B cell (primary cell): ENCODE measurements at places on chromosomes 7 and 10. TPM values are rescaled to one million over a fixed set of nuclear protein-coding genes. Genes with fewer than 3 reads are reported as not detected.

GRCh38 chr7:48244864-48245271 lies 73.6 kb downstream of the ABCA13 start:
- no peak for DNase-seq

GRCh38 chr10:60417901-60418300 lies 28.2 kb upstream of the ANK3 start:
- DNase-seq, result no peak

DNA sequence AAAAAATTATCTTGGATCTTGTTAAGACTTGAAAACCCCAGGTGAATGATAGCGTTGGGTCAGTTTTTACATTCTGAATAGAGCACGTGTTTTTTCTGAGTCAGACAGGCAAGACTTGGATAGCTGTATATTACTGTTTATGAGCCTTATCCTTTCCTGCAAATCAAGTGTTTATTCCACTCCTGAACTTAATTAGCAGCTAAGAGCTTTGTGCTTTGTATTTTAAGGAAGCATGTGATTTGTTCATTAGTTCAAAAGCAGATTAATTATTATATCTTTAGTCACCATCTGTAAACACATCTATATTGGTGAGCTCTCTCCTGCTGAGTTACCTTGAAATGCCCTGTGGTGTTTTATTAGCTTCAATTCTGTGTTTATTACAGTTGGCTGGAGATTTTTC lies 98.6 kb upstream of the PRPS1L1 start:
- DNase-seq, result no peak

GRCh38 chr7:92827464-92828120 lies 8.8 kb downstream of the CDK6 start:
- no peak for DNase-seq

DNA sequence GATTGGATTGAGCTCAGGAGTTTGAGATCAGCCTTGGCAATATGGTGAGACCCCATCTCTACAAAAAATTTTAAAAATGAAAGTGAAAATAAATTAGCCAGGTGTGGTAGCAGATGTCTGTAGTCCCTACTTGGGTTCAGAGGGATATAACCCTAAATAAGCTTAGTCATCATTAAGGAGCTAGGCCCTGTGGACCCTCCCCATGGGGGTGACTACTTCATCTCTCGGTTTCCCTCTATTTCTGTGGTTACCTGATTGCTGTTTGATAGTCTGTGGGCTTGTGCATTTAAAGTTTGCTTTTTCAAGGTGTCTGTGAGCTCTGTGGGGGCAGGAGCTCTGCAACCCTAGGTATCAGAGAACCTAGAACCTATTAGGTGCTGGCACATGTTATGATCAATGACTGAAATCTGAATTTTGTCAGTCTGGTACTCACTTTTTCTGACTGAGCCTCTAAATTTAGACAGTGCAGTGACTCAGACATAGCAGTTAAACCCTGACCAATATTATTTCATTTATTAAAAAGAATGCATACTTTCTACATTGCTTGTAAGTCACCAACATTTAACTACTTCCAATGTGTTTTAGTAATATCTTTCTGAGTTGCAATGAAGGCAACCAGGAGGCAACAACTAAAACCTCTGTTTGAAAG lies 8.1 kb upstream of the CUZD1 start:
- no peak for DNase-seq

DNA sequence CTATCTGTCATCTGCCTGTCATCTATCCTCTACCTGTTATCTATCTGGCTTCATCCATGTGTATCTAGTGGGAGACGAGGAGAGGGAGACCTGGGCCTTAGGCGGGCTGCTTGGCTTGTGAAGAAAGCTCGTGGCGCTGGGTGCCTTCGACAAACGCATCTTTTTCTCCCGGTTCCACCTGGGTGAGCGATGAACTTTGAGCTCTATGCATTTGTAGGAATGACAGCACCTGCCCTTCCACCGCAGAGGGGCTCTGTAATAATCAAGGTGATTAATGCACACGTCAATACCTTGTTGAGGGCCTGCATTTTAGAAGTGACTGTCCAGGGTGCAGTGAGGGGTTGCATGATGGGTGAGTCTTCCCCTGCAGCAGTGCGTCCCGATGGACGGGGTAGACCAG lies 2.6 kb upstream of the VIPR2 start:
- DNase-seq, result no peak

DNA sequence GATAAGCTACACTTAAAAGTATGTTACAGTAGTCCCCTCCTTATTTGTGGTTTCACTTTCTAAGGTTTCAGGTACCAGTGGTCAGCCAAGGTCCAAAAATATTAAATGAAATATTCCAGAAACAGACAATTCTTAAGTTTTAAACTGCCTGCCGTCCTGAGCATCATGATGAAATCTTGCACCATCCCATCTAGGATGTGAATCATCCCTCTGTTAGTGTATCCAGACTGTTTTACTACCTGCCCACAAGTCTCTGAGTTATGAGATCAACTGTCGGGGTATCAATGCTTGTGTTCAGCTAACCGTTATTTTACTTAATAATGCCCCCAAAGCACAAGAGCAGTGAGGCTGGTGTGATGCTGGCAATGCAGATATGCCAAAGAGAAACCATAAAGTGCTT lies 11.4 kb downstream of the KDM7A start:
- no peak for DNase-seq

- no peak for DNase-seq
Observed at GRCh38 chr7:80347173-80347572, 164.7 kb downstream of the GNAT3 start.

DNA sequence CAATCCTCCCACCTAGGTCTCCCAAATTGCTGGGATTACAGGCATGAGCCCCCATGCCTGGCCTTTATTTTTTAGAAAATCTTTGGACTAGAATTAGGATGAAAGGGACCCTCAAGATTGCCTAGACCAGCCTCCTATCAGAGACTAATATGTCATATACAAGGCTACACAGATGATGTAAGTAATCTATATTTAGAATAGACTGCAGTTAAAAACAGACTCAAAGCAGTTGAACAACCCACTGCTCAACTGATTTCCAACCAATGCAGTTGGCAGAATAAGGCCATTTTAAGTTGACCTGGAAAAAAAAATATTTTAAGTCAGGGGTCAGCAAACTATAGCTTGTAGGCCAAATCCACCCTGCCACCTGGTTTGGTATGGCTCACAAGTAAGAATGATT lies 27.7 kb downstream of the PSPH start:
- DNase-seq, result no peak

- DNase-seq, result no peak
Observed at GRCh38 chr7:85160223-85160622, 26.6 kb downstream of the SEMA3D start.

- no peak for DNase-seq
Observed at GRCh38 chr7:18555968-18556367, 60.4 kb downstream of the HDAC9 start.

DNA sequence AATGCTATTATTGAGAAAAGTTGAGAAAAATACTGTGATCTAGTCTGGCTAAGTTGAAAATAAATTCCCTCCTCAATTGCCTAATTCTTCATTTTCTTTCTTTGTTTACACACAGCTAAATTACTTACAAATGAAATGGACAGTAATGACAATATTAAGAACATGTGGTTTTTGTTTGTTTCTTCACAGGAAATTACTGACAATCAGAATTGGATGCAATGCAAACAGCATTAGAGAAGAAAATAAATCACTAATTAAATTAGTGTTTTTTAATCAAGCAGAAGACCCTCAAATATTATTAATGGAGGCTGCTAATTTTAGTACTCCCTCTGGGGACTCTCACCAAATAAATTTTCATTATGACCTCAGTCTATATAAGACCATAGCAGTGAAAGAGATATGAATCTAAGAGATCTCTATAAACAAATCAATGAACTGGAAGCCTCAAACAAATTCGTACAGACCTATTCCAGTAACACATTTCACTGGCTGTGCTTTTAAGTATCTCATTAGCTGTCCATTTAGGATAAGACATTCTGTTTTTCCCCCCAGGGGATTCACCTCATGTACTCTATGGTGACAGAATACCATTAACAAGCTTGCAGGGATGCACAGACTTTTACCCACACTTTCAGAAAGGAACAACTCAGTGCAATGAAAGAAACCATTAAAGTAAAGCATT lies 202.0 kb upstream of the DGKB start:
- DNase-seq, result no peak

- no peak for DNase-seq
Observed at GRCh38 chr7:114589436-114589835, 174.8 kb downstream of the FOXP2 start.

GRCh38 chr10:99850767-99851340 lies 68.4 kb downstream of the ABCC2 start:
- DNase-seq, result no peak

DNA sequence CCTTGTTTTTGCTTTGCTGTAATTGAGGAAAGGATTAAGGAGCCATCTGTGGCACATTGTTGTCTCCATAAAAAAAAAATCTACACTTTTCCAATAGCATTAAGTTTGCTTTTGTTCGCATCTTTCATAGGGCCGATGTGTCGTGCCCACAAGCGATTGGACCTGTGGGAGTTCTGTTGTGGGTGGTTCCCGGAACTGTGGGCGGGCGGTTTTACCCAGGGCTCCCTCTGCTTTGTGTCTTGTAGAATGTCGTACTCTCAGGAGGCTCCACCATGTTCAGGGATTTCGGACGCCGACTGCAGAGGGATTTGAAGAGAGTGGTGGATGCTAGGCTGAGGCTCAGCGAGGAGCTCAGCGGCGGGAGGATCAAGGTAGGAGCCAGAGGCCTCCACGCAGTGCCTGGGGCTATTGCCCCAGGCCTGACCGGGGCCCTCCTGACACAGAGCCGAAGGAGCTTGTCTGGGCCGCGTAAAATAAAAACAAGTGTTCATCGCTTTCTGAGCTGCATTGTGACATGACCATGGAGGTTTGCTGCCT lies 92.4 kb downstream of the ACTR3B start:
- no peak for DNase-seq

DNA sequence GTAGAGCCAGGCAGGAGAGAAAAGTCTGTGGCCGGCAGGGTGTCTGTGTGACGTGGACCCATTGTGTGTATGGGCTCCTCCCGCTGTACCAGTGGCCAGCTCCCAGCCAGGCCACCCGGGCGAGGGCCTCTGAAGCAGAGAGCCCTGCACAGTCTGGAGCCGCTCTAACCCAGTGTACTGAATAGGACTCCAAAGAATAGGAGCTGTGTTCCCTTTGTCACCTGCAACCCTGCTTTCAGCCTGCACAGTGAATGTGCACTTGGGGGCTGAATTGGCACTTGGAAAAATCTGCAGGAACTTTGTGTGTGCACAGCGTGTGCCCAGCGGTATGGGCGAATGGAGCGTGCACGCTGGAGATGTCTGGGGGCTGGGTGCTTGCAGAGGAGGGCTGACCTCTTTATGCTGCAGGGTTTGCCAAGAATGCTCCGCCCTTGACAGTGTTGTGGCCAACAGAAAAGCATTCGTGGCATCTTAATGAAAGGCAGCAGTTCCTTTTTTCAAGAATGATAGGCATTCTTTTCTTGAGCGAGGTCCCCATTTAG lies 216.2 kb downstream of the AUTS2 start:
- DNase-seq, result no peak

DNA sequence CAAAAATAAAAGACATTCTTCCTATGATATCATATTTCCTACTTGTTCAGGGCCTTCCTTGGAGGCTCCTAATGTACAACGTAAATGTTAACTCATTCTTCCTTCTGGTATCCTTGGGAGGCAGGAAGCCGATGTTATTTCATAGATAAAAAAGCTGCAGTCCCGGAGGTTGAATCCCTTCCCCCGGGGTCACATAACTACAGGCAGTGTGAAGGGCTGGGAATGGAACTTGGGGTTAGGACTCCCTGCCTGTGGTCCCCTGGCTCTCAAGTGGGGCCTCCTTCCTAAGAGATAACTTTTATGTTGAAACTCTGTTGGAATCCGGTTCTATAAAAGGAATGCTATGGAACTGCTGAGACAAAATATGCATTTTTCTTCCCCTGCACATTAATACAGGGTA lies 14.9 kb upstream of the CCDC3 start:
- no peak for DNase-seq

DNA sequence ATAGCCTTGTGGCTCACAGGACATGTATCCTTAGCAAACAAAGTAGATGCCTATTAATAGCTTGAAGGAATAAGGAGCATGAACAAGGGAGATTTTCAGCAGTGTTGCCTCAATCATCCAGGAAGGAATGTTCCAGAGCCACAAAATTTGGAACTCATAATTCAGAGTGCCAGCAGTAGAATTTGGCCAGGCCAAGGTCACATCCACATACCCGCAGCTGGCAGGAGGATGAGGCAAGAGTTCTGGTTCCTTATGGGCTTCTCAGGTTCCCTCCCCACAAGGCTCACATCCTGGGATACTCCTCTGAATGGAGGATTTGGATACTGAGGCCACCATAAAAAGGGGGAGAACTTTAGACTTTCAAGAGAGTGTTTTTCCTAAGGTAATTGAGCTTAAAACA lies 45.8 kb downstream of the SUFU start:
- DNase-seq, result no peak

- no peak for DNase-seq
Observed at GRCh38 chr10:17175551-17175950, 25.9 kb downstream of the TRDMT1 start.

- no peak for DNase-seq
Observed at GRCh38 chr7:71350680-71351079, 218.7 kb downstream of the GALNT17 start.

GRCh38 chr10:90930971-90931871 lies 10.3 kb upstream of the ANKRD1 start:
- DNase-seq, result no peak

GRCh38 chr7:152313831-152314604 lies 121.8 kb downstream of the KMT2C start:
- peak; percentile 40 for DNase-seq

DNA sequence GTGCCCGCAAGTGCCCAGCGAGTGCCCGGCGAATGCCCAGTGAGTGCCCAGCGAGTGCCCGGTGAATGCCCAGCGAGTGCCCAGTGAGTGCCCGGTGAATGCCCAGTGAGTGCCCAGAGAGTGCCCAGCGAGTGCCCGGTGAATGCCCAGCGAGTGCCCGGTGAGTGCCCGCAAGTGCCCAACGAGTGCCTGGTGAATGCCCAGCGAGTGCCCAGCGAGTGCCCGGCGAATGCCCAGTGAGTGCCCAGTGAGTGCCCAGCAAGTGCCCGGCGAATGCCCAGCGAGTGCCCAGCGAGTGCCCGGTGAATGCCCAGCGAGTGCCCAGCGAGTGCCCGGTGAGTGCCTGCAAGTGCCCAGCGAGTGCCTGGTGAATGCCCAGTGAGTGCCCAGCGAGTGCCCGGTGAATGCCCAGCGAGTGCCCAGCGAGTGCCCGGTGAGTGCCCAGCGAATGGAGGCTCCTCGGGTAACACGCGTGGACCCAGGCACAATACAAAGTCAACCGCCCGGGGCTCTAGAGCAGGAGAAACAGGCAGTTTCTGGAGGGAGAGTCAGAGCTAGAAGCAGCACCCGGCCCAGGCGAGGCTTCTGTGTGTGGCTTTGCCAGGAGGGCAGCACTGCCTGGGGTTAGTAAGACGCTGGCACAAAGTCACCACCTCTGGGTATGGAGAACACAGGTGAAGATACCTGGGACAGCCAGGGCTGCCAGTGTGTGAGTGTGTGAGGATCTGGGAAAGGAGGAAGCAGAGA lies 38.2 kb upstream of the CFAP46 start:
- DNase-seq, result no peak

SAP25 gene
- total RNA-seq, result 46.3 and 51.7 TPM in 2 replicates

PTPN20 gene
- total RNA-seq, result 2.4 and 4.2 TPM in 2 replicates

INPP5F gene
- total RNA-seq, result 37.5 and 42.5 TPM in 2 replicates

NUTM2A gene
- total RNA-seq, result 0.63 and 0.96 TPM in 2 replicates

ADAMTS14 gene
- total RNA-seq, result not detected in 2 replicates

SCIN gene
- total RNA-seq, result 0.34 and 0.49 TPM in 2 replicates

GFRA1 gene
- total RNA-seq, result not detected in 2 replicates

HOXA6 gene
- total RNA-seq, result 0.49 TPM in 1 of 2 replicates, not detected in the other

FAM53B gene
- total RNA-seq, result 186 and 187 TPM in 2 replicates

SDHAF3 gene
- 18.5 and 20.2 TPM in 2 replicates for total RNA-seq

C10orf62 gene
- total RNA-seq, result not detected in 2 replicates
